ENCODE measurements at places on chromosomes 16 and 17.
A peak's percentile ranks its signal among the peaks of the same experiment; 100 is the strongest.

GRCh38 chr16:65684230-65684629 is 562.4 kb upstream of the CDH11 start:
- DNase-seq, result no peak

GRCh38 chr16:2471016-2471652 is at the start of gene NTN3:
Gene NTN3, plus strand, starts transcription at chr16:2471297. Its CDS starts 405 bp downstream, at chr16:2471702.
- DNase-seq, result no peak

DNA sequence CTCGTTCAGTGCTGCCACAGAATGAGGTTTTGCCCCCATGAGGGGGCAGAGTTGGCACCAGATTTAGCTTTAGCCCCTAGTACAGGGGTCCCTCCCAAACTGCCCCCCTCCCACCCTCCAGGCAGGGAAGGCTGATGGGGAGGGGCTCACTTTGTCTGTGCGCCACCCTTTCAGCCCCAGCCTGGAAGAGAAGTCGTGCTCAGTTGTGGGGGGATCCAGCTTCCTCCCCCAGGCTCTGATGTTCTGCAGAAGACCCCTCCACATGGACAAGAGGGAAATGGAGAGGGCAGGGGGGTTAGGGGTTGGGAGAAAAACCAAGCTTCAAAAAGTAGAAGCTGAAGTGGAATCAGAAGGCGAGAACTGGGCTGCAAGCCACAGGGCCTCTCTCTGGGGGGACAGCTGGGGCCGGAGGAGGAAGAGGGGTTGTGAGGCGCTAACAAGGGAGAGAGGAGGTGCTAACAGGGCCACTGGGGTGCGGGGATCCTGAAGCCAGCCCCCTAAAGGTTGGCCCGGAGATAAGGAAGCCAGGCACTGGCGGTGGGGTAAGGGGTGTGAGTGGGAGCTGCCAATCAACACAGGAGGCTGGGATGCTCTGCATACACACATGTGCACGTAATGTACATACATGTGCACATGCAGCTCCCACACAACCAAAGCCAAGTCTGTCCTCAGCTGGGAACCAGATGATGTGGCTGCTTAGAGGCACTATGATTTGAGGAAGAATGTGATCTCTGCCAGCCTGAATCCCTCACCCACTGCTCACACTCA is 7.0 kb upstream of the TMEM92 start:
- no peak for DNase-seq

DNA sequence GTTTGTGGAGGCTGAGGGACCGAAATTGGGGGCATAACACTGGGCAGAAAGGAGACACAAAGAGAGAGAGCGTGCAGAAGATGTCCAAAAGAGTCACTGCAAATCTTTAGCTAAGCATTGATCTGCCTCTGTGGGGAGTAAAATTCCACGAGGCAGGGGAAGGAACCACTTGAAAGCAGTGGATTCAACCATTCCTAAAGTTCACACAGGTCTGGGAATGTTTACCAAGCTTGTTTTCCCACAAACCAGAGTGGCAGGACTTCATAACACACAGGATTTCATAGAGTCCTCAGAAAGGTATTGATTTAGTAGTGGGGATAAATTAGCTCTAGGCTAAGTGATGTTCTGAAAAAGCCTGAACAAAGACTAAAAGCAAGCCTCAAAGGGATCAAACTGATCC is 66.1 kb upstream of the RPL38 start:
- no peak for DNase-seq

DNA sequence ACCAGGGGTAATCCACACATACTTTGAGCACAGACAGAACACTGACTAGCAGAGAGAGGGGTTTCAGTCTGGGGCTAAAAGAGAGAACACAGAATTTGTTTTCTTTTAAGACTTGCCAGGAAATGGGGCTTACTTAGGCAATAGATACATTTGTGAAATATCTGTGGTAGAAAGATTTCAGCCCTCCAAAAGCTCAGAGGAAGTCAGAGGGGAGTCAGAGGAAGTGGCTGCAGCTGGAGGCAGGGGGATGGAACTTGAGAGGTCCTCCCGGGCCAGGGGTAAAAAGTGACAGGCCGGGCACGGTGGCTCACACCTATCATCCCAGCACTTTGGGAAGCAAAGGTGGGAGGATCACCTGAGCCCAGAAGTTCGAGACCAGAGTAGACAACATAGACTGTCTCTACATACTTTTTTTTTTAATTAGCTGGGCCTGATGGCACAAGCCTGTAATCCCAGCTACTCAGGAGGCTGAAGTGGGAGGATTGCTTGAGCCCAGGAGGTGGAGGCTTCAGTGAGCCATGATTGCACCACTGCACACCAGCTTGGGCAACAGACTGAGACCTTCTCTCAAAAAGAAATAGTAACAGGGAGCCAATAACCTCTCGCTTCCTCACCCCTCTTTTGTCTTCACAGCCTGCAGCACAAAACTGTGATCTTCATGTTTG is 49.9 kb downstream of the NLRC5 start:
- peak; percentile 26 for DNase-seq

DNA sequence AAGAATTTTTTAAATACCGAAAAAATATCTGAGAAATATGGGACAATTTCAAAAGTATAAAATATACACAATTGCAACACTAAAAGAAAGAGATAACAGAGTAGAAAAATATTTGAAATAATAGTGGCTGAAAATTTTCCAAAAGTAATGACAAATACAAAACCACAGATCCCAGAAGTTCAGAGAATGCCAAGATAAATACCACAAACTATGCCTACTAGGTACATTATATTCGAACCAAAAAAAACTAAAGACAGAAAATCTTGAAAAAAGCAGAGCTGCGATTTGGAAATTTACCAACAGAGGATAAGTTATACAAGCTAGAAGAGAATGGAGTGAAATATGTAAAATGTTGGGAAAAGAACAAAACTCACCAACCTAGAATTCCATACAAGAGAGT is 191.3 kb upstream of the ELAC2 start:
- no peak for DNase-seq

DNA sequence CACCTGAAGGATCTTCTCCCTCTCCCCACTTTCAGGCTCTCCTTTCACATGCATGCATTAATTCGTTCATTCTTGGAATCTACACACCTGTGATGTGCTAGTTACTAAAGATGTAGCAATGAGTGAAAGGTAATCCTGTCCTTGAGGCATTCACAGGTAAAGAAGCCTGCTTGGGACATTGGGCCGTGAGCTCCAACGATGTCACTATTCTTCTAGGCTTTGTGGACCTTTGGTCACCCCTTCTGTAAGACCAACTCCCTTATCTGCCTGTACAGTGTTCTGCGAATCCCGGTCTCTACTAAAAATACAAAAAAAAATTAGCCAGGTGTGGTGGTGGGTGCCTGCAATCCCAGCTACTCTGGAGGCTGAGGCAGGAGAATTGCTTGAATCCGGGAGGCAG is 608.5 kb downstream of the MAF start:
- no peak for DNase-seq

DNA sequence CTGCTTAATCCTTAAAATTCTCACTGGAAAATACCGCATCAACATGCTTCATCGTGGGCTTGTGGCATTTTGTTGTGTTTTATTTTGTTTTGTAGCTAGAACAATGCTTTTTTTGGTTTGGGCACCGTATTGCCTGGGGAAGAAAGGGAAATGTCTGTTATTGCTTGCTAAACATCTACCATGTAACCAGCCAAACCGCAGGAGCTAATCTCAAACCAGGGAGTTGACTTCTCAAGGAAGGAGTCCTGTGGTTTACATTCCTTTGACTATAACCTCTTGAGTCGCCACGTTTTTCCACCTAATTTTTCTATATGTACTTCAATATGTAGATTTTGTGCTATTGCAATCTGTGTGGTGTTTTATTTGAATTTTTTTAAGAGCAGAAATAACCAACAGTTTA is 593.5 kb upstream of the SOX9 start:
- no peak for DNase-seq

DNA sequence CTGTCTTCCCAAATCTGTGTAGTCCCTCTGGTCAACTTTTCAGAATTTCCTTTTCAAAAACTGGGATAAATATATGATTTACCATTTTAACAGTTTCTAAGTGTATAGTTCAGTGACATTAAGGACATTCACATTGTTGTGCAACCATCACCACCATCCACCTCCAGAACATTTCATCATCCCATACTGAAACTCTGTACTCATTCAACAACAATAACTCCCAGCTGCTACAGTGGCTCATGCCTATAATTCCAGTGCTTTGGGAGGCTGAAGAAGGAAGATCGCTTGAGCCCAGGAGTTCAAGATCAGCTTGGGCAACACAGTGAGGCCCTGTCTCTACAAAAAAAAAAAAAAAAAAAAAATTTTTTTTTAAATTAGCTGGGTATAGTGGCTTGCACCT is 131.0 kb downstream of the AATF start:
- DNase-seq, result no peak

- no peak for DNase-seq
Observed at GRCh38 chr16:46886764-46887523, 2.8 kb downstream of the GPT2 start.

All from stimulated activated CD4-positive, alpha-beta T cell treated with anti-CD3 and anti-CD28 coated beads, Interleukin-4, amount 100 ng/mL, for 24 hours (primary cell).